ENCODE measurements at places on chromosomes 2 and 18.

GRCh38 chr2:43026426-43027096, 199.8 kb downstream of the ZFP36L2 start:
- DNase-seq: no peak

GRCh38 chr2:191661097-191661924, 16.6 kb upstream of the NABP1 start:
- no peak for DNase-seq

GRCh38 chr2:1969701-1970015, 225.3 kb upstream of the PXDN start:
- DNase-seq: no peak

DNA sequence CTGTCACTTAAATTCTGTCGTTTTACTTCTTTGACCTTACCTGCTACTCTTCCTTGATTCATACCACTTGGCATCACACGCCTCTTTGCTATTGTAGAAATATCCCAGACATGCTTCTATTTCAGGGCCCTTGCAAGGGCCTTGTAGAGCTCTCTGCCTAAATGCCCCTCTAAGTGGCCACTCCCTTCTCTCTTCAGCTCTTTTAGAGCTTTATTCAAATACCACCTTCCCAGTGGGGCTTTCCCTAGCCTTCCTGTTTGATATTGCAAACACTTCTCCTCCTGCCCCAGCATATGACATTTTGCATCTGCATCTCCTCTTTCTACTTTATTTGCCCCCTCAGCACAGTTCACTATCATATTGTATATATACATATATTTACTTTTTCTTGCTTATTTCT, 54.0 kb downstream of the PELI1 start:
- DNase-seq: no peak

GRCh38 chr2:197024206-197024605, 97.7 kb upstream of the PGAP1 start:
- no peak for DNase-seq

DNA sequence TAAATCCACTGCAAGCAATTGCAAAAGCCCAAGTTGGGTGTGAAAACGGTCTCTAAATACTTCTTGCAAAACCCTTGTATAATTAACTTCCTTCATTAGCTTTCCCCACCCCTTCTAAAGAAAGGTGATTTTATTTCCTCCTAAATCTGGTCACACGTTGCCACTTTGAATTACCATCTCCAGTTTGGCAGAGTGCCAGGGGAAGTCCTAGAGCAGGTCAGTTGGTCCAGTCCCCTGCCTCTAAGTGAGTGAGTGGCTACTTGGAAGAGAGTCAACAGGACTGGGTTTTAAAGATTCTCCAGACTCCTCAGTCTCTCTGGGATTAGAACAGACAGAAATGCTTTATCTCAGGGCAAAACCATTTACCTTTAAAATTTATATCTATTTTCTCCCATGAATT, 18.7 kb upstream of the LYPD6B start:
- DNase-seq: no peak

- no peak for DNase-seq
Observed at GRCh38 chr2:112692495-112692911, 28.3 kb upstream of the NT5DC4 start.

- no peak for DNase-seq
Observed at GRCh38 chr18:37482433-37482832, 83.2 kb downstream of the CELF4 start.

GRCh38 chr2:20990442-20991430, 53.1 kb downstream of the APOB start:
- DNase-seq: no peak

- DNase-seq: no peak
Observed at GRCh38 chr2:39625193-39625926, 40.4 kb upstream of the TMEM178A start.

DNA sequence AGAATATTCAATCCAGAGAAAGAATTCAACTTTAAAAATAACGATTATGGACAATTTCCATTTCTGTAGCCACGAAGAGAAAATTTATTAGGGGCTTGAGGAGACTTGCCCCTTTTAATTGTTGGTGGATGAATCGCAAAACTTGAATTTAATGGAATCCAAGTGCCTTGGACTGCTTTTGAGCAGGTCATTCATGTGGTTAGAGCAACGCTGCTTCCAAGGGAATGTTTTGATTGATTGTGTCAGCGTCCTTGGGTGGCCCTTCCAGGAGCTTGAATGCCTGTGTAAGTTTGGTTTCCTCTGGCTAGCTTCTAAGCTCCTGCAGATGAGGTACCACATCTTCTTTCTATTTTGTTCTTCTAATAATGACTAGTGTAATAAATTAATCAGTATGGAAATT, 213.4 kb downstream of the LTBP1 start:
- no peak for DNase-seq

- no peak for DNase-seq
Observed at GRCh38 chr2:154995361-154995760, 296.9 kb downstream of the KCNJ3 start.

DNA sequence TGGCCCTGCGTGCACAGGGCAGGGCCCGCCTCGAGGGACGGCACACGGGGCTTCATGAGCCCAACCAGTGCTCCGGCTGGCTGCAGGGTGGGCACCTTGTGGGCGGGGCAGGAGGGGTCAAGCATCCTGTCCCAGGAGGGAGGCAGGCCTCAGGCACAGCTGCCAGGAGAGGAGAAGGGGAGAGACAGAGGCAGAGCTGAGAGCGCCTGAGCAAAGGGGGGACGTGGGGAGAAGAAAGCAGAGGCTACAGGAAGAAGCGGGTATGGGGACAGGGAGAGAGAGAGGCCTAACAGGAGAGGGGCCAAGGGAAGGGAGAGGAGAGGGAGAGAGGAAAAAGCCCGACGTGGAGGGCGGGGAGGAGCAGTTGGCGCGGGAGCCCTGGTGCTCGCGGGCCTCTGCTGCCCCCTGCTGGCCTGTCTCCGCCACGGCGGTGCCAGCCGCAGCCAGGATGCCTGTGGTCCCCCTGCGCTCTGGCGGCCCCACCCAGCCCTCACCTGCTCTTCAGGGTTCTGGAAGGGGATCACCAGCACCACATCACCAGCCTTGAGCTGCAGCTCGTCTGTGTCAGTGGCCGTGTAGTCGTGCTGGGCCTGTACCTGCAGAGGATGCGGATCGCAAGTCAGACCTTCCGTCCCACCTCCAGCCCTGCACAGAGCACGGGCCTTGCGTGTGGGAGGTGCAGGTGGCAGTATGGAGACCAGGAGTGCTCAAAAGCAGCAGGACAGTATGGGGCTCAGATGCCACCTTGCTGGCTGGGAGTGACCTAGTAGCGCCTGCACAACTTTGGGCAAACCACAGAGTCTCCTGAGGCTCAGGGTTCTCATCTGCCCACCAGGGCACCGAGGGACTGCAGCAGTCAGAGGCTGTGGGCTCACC, 56.8 kb downstream of the BIN1 start:
- DNase-seq: peak; percentile 19

DNA sequence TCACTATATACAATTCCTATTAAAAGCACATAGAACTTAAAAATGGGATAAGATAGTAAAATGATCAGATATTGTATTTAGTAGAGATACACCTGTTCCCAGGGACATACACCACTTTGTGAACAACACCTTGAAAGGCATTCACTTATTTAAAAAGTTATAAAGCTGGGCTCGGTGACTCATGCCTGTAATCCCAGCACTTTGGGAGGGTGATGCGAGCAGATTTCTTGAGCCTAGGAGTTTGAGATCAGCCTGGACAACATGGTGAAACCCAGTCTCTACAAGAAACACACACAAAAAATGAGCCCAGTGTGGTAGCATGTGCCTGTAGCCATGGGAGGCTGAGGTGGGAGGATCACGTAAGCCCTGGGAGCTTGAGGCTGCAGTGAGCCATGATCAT, 90.9 kb downstream of the RAPGEF4 start:
- no peak for DNase-seq

DNA sequence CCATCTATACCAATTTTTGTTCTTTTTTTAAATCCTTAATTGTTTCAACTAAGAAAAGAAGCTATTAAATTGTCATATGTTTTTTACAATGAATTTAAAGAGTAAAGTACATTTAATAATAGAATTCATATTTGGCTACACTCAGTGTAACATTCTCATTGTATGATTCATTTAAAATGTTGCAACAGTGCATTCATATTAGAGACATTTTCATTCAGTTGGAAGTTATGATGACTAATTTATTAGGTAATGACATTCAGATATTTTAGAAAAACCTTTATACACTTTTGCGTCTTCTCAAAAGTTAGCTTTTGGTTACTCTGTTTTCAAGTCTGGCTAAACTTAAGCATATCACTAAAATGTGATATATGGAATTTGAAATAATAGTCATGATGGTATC, 887.5 kb upstream of the NRXN1 start:
- no peak for DNase-seq

GRCh38 chr2:142989273-142990204, 112.1 kb downstream of the KYNU start:
- DNase-seq: peak; percentile 45

GRCh38 chr2:32003791-32004190, 7.0 kb downstream of the MEMO1 start:
- DNase-seq: no peak

GRCh38 chr2:226077841-226078240, 678.3 kb downstream of the NYAP2 start:
- no peak for DNase-seq

GRCh38 chr18:12242658-12243260, 11.4 kb upstream of the CIDEA start:
- DNase-seq: no peak

DNA sequence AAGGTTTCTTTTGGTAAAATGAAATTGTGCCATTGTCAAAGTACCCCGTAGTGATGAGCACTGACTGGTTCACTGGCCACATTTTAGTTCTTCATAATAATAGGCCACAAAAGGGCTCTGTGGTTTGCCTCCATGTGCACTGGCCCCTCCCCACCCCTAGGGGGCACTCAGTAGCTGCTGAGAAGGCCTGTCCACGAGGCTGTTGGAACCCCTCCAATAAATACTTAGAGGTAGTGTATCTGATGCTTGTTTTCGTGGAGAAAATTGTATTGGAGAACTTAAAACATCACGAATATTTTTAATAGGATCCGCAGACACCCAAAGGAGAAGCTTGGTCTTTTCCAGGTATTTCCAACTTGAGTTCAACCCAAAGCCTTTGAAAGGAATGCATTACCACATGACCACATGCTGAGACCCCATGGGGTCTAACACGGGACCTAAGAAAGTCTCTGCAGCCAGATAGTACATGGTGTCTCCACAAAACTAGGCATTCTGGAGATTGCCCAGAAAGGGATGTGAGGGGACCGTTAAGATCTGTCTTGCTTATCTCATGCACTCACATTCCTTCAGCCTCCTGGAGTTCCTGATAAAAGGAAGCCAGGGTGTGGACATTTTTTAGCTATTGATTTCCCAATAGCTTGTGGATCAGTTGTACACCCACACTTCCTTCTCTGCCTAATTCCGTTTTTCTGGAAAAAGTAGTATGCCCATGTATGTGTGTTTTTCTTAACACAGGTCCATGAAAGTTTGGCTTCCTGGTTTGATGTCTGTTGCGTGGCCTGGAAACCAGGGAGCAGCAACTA, 28.5 kb upstream of the NOSTRIN start:
- peak; percentile 43 for DNase-seq

DNA sequence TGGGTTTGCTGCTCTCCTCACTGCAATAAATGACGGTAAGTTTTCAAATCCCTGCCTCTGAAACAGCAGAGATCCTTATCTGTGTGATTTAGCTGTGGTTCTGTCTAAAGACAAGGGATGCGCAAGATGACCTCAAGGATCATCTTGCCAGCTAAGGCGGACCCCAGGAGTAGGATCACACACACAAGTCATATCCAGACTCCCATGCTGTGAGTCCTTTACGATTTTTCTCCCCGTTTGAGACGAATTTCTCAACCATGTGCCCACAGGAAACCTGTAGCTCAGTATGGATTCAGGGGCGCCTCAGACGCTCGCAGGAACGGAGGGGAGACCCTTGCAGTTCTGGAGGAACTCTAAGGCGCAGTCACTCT, 11.1 kb upstream of the DCTN1 start:
- DNase-seq: no peak

- DNase-seq: no peak
Observed at GRCh38 chr18:24704946-24705630, 244.7 kb downstream of the HRH4 start.

DNA sequence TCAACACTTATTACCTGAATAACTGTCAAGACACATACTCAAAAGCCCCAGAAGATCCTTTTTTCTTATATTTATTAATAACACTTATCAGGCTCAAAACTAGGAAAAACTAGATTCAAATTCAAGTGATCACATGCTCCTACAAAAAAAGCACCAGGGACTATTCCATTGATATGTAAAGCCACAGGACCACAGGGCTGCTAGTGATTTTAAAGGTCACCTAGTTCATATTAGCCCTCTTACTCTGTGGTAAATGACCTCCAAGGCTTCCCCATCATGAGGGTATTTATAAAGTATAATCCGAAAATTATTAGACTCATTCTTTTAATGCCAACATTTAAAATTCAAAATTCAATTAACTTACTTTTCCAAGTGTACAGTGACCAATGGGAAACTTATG, 52.5 kb downstream of the LRPPRC start:
- no peak for DNase-seq

- no peak for DNase-seq
Observed at GRCh38 chr2:25215232-25215631, 46.9 kb upstream of the POMC start.

GRCh38 chr2:179749210-179749609, 112.2 kb downstream of the ZNF385B start:
- no peak for DNase-seq

DNA sequence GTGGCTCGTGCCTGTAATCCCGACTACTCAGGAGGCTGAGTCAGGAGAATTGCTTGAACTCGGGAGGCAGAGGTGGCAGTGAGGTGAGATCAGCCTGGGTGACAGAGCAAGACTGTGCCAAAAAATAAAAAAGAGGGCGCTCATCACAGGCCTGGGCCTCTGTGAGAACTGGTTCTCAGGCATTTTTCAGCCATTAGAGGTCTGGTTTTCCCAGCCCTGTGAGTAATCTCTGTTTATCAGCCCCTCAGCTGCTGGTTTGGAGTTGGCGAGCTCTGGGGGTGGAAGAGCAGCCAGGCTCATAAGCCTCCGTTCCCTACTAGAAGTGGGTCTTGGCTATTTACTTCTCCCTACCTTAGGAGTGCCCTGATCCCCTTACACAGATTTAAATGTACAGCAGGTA, 53.1 kb downstream of the CHRNA1 start:
- DNase-seq: no peak

DNA sequence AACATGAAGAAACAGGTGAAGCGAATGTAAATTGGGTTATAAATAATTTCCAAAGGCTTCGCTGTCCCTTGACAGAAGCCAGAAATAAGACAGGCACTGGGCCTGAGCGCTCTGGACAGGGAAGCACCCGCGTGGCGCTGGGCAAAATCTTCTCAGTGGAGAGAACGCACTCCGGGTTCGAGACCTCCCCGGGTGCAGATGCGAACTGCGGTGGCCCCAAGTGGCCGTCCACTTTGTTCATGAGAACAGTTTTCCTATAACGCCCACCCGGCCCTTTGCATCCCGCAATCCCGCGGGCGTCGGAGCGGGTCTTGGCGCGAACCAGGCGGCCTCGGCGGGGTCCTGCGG, 651 bp upstream of the DPYSL5 start:
- peak; percentile 65 for DNase-seq

DNA sequence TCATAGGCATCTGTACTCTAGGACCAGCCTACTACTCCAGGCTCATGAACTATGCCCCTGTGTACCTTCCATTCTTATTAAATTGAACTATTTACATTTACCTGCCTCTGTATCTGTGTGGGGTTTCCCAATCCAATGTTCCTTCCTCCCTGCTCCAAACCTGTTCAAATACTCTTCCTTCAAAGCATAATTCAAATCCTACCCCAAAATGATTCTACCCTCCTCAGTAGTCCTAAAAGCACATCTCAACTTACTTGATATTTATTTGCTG, 3.8 kb downstream of the MEMO1 start:
- DNase-seq: no peak

GRCh38 chr2:4862031-4862430, 830.2 kb upstream of the SOX11 start:
- no peak for DNase-seq

- no peak for DNase-seq
Observed at GRCh38 chr2:121375621-121376159, 90.7 kb upstream of the TFCP2L1 start.
